ENCODE measurements at places on chromosomes 11 and 22. TPM values are rescaled to one million over a fixed set of nuclear protein-coding genes. Genes with fewer than 3 reads are reported as not detected.

DNA sequence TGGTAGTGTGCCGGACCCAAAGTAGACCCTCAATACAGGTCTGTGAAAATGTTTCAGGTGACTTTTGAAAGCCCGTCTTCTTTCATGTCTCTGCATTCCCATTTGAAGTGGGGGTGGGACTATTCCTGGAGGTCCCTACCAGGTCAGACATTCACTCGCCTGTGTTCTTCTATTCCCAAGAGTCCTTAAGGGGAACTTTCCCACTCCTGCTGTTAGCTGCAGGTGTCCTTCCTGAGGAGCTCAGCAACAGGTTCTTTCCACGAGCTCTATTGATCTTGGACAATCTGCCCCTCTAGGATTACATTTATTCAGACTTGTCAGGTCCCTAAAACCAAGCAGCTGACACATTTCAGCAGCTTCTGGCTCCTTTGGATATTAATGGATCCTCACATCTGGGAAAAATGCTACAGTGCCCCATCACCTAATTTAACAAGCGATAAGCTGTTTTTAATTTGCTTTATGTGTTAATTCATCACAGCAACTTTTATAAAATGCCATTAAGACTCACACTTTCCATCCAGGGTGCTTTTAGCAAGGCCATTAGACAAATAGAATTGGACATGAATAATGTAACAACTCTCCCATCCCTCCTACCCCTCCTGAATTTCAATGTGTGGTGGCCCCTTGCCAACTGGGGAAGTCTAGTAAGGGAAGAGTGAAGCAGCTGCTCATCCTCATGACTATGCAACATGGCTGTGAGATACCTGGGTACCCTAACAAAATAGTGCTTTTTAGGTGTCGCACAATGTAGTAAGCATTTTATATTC, 259.5 kb upstream of the CCDC90B start:
- no peak for DNase-seq

GRCh38 chr11:75350743-75351540, 519 bp downstream of the ARRB1 start:
- DNase-seq: no peak

DNA sequence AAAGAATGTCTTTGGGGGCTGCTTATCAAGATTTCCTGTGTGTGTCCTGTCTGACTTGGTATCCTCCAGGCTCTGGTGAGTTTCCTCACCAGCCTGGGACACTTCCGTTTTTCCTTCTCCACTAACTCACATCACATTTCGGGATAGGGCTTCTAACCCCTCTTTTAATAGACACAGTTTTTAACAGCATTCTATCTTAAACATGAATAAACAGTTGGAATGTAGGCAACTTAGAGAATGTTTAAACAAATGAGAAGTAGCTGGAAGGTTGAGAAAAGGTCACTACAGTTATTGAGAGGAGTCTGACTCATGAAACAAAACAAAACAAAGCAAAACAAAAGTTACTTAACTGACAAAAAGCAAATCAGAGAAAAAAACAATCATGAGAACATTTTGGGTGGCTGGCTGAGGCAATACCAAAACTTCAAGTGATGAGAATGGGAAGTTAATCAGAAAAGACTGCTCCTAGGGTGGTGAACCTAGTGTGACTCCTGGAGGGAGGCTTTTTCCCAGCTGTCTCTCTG, 64.7 kb upstream of the CTSC start:
- no peak for DNase-seq

DNA sequence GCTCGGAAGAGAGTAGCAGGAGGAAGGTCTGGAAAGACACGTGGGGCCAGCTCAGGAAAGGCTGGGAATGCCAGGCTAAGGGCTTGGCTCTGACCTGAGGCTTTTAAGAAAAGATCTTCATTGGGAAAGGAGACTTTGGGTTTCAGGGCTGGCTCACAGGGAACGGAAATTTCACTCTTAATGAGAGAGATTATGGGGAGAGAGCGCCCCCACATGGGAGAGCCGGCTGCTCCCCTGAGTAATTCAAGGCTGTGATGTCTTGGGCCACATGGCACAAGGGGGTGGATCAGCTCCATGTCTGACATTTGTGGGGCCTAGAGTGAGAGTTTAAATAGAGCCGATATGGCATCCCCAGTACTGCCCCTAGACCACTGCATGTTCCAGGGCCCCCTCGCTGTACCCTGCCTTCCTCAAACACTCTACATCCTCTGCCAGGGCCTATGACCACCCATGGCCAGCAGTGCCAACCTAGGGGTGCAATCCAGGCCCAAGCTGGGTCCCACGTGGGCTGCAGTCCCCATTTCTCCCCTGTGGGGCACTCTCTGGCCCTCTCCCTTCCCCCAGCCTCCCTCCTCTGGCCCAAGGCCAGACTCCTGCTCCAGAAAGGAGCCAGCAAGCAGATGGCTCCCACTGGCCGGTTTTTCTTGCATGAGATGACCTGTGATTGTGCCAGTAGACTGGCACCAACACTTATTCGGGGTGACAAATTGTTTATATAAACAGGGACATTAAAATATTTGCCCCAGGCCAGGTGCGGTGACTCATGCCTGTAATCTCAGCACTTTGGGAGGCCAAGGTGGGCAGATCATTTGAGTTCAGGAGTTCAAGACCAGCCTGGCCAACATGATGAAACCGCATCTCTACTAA, 75.2 kb downstream of the ISX start:
- peak; percentile 50 for DNase-seq

GRCh38 chr11:47182380-47182779, 3.9 kb downstream of the PACSIN3 start:
- DNase-seq: no peak

GRCh38 chr22:30885001-30885366, 83.6 kb downstream of the MORC2 start:
- no peak for DNase-seq

- no peak for DNase-seq
Measured at GRCh38 chr11:110453684-110454354, 24.1 kb downstream of the FDX1 start.

The ASPHD2 gene
- 1.7 TPM for polyA plus RNA-seq

- peak; percentile 24 for DNase-seq
Measured at GRCh38 chr11:101915791-101916291, 481 bp downstream of the ANGPTL5 start.

DNA sequence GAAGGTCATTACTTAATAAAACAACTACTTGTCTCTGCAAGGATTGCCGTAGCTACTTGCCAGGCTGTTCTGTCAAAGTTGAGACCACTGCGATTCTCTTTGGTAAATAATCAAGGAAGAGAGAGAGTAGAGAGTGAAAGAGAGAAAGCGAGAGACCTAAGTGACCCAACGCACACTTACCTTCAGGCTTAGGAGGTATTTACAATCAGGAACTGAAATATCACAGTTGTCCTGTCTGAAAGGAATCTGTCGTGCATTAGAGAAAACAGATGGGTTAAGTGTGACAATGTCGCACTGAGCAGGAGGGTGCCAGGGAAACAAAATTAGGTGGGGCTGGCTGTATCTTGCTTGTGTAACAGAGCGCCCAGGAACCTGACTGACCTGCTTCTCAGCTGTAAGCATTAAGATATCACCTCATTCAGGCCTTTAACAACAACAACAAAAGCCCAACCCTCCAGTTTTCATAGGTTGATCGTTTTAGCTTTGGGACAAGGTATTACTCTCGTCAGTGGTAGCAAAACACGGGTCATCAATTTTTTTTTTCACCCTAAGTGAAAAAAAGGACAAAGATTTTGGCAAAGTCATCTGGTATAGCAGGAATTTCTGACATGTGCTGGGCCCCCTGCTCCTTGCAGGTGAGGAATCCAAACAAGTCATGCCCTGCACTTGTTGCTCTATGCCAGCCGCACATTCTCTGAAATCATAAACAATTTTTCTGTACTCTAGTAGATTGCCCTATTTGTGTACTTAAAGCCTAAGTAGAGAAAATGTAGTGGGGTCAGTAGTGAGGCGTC, at the start of gene MUC15:
TSS of gene MUC15 (minus strand) at position 403 of the 794 bp plus-strand sequence. CDS start 5,169 bp downstream, outside the sequence.
- DNase-seq: no peak

DNA sequence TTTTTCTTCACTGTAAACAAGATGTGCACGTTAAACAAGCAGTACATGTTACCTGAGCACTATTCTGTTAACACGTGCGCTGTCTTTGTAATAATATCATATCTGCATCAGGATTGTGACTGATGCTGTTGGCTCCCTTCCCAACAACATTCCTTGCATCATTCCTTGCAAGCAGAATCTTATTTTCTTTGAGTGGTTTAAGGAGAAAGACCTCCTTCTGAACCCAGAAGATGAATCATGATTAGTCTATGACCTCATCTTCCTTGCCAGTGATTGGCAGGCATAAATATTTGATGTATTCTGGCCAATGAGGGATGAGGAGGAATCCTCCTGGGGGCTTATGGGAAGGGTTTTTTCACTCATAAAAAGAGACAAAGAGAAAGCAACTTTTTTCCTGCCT, 46.2 kb downstream of the C11orf71 start:
- no peak for DNase-seq

The MAJIN gene
- not detected for polyA plus RNA-seq

The TTC36 gene
- polyA plus RNA-seq: 3.1 TPM

All from hepatocyte (in vitro differentiated cells).